ENCODE measurements at places on chromosomes 7 and 10.

DNA sequence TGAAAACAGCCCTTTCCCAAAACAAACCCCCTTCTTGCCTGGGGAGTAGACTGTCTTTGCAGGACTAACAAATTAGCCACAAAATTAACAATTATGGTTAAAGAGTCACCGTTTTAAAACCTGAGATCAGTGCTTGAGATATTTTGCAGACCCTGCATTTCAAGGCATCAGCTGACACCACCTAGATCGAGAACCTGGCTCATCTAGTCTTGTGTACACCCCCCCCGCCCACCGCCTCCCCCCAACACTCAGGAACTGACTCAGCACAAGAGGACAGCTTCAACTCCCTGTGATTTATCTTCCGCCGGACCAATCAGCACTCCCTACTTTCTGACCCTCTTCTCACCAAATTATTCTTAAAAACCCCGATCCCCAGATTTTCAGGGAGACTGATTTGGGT lies 737.1 kb downstream of the PHTF2 start:
- DNase-seq = no peak

GRCh38 chr10:25076506-25077177 lies 60.2 kb downstream of the THNSL1 start:
- DNase-seq = no peak

- peak; percentile 42 for DNase-seq
Observed at GRCh38 chr10:66925896-66926715, at the start of gene LRRTM3. TSS of gene LRRTM3 (plus strand) at chr10:66926036.

GRCh38 chr10:79339266-79339665 lies 8.0 kb upstream of the PPIF start:
- no peak for DNase-seq

Measured in thyroid gland (tissue), 4 donors.